Breast epithelium (tissue), 4 donors: ENCODE measurements at places on chromosomes 5 and 9. TPM values are rescaled to one million over a fixed set of nuclear protein-coding genes. Genes with fewer than 3 reads are reported as not detected.

PCDHAC1 gene
- 2.3 TPM for total RNA-seq

TEX48 gene
- not detected for total RNA-seq

SLU7 gene
- 77.0 TPM for total RNA-seq

F12 gene
- total RNA-seq, result 2.6 TPM

FAM78A gene
- 3.7 TPM for total RNA-seq

ARSI gene
- 1.3 TPM for total RNA-seq

- no peaks in the 10 kb centered on the region for H3K36me3 ChIP-seq
- H3K4me1 ChIP-seq, result no peaks in the 10 kb centered on the region
- H3K4me3 ChIP-seq, result no peak overlapping the region
These were observed 6.5 kb upstream of the RICTOR start for GRCh38 chr5:39080597-39081204.

DNA sequence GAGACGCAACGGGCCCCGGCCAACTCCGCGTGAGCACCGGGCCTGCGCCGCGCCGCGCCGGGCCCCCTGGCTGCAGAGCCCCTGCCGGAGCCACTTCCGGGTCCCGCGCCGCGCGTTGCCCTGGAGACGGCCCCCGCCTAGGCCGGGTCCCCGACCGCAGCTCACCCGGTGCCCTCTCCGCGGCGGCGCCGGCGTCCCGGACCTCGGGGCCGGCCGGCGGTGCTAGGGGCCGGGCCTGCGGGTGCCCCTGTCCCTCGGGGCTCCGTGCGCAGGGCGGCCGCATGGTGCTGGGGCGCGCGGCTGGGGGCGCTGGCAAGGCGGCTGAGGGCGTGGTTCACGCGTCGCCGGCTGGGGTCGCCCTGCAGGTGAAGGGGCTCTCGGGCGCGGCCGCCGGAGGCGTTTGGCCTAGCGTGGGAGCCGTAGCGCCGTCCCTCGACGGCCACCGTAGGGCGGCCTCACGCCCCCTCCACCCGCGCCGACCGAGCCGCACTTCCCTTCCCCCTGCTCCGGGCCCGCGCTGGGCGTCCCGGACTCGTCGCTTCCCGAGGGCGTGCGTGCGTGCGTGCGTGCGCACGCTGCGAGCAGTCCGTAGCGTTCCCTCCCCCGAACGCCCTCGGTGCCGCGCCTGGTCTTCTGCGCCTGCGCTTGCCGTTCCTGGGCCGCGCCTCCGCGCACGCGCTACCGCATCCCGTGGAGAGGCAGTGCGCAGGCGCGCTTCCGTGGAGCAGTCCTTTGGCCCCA, at the start of gene TMEM250:
Gene TMEM250 (minus strand): TSS at position 556 of the 741 bp plus-strand sequence. CDS start 1,975 bp downstream, outside the sequence.
- peak; percentile 89 for DNase-seq
- peaks cover 4% of the 10 kb centered on the region for H3K27me3 ChIP-seq
- H3K27ac ChIP-seq, result peak within 1 kb of the TSS; percentile 88

DNA sequence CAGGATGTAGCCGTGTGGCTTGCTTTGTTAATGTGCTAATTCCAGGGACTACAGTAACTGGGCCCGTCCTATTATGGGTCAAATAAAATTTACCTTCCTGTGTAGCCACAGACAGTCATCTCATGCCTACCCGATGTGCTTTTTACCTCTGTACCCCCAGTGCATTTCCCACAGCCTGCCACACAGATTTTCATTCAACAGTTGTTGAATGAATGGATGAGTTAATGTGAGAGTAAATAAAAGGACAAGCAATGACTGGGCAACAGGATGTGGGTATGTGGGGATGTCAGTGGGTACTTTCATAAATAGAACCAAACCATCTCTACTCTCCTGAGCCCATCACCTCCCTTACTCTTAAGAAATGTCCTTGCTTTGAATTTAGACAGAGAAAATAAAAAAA, 441.2 kb upstream of the ZNF462 start:
- no peaks in the 10 kb centered on the region for H3K4me1 ChIP-seq
- no peak for DNase-seq
- no peaks in the 10 kb centered on the region for H3K36me3 ChIP-seq
- H3K4me3 ChIP-seq, result no peak overlapping the region
- H3K27me3 ChIP-seq, result no peaks in the 10 kb centered on the region

DNA sequence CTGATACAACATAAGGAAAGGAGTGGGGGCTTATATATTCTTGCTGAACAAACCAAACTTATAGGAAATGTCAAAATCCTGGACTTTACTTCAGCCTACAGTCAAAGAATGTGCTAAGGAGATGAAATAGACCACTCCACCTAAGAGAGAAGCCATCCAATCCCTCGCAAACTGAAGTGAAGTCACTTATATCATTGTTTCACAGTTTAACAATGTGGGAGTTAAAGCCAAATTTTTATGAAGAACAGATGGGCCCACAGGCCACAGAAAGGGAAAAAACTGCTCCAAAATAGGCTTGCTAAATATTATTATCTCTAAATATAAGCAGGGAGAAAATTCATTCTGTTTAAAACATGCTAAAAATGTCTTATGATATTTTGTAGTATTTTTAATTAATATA, 233.3 kb downstream of the GAS1 start:
- H3K27ac ChIP-seq, result peak overlapping the region; percentile 45
- H3K36me3 ChIP-seq, result no peaks in the 10 kb centered on the region
- H3K4me1 ChIP-seq, result no peaks in the 10 kb centered on the region
- H3K4me3 ChIP-seq, result no peak overlapping the region
- no peak for DNase-seq

GRCh38 chr9:77013932-77014596, 5.4 kb upstream of the FOXB2 start:
- H3K27ac ChIP-seq, result no peak overlapping the region
- DNase-seq, result no peak
- H3K36me3 ChIP-seq, result no peaks in the 10 kb centered on the region

DNA sequence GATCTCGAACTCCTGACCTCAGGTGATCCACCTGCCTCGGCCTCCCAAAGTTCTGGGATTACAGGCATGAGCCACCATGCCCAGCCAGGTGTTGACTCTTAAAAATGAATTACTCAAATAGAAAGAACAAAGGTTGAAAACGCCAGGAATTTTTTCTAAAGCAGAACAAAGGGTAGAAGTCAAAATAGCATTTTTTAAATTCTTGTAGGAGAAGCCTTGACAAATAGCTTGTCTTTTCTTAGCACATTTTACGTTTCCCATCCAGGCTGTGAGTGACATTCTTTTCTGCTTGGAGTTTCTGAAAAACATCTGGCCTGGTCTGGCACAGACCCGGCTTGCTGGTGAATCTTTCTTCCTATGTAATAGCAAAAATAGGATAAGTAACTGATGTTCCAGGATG, 169.4 kb upstream of the ZNF462 start:
- no peak for DNase-seq
- no peaks in the 10 kb centered on the region for H3K4me1 ChIP-seq
- H3K4me3 ChIP-seq, result no peak overlapping the region
- no peak overlapping the region for H3K27ac ChIP-seq
- H3K36me3 ChIP-seq, result no peaks in the 10 kb centered on the region
- no peaks in the 10 kb centered on the region for H3K27me3 ChIP-seq

DNA sequence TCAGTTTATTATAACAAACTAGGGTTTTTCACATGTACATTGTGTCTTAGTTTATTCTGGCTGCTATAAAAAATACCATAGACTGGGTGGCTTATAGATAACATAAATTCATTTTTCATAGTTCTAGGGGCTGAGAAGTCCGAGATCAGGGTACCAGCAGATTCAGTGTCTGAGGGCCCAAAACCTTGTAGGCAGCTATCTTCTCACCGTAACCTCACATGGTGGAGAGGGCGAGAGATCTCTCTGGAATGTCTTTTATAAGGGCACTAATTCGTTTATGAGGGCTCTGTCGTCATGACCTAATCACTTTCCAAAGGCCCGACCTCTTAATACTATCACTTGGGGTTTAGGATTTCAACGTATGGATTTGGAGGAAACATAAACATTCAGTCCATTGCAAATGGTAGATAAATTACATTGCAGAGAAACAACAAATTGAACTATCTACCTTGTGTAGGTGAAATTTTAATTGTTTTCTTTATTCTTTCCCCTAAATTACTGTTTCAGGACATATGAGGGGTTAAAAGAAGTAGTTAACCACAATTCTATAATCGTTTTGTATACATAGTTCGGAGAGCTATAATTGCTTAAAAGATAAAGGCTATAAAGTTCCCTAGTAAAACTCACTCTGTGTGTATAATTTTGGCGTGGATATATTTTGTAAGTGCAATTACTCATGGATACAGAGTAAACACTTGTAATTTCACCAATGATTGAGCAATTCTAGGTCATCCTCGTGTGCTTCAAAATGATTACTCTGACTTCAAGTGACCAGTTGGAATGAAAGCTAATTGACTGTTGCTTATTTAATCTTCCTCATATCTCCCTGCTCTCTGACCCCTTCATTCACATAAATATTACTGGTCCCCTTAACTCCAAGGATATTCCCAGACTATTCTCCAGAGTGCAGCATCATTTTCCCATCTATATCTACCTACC, 247.5 kb upstream of the TMEM161B start:
- H3K4me3 ChIP-seq, result no peak overlapping the region
- no peaks in the 10 kb centered on the region for H3K4me1 ChIP-seq
- no peak for DNase-seq
- no peak overlapping the region for H3K27ac ChIP-seq
- no peaks in the 10 kb centered on the region for H3K27me3 ChIP-seq

GRCh38 chr9:37395663-37396062, 26.8 kb upstream of the GRHPR start:
- no peaks in the 10 kb centered on the region for H3K27me3 ChIP-seq
- H3K27ac ChIP-seq, result no peak overlapping the region
- no peak overlapping the region for H3K4me3 ChIP-seq
- no peaks in the 10 kb centered on the region for H3K4me1 ChIP-seq
- DNase-seq, result no peak

GRCh38 chr5:33641744-33642505, 201.2 kb downstream of the TARS1 start:
- H3K4me3 ChIP-seq, result no peak overlapping the region
- no peaks in the 10 kb centered on the region for H3K4me1 ChIP-seq
- DNase-seq, result no peak
- H3K36me3 ChIP-seq, result no peaks in the 10 kb centered on the region
- no peaks in the 10 kb centered on the region for H3K27me3 ChIP-seq
- peak overlapping the region; percentile 53 for H3K27ac ChIP-seq

GRCh38 chr5:10577371-10578292, 13.8 kb downstream of the ANKRD33B start:
- H3K27me3 ChIP-seq, result no peaks in the 10 kb centered on the region
- no peak overlapping the region for H3K4me3 ChIP-seq
- no peaks in the 10 kb centered on the region for H3K36me3 ChIP-seq
- DNase-seq, result no peak
- H3K4me1 ChIP-seq, result no peaks in the 10 kb centered on the region

DNA sequence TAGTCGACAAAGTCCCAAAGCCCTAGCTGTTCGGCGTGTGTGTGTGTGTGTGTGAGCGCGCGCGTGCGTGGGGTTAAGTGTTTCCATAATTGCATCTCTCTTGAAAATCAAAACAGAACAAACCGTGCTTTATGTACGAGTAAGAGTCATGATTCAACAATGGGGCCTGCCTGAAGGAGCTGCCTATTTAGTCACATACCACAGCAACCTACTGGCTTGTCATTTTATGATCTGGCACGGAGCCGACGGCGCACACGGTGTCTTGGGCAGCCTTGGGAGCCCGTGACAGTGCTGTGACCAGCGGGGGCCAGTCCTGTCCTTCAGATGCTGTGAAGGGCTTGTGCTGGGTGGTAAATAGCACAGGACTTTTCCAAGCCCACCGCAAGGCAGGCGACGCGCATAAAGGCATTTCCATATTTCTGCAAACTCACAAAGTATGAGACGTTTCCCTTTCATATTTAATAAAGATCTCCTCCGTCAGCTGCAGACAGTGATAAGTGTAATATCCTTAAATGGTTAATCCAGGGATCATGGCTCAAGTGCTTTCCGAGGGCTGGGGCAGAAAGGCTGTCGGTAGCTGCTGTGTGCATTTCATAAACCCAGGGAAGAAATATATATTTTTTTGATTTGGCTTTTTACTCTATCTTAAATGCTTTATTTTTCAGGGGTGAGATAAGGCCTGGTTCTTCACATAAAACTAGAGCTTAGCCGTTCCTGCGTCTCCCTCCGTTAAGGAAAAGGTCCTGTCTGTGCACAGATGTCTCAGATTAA, 270.2 kb upstream of the IRX1 start:
- no peaks in the 10 kb centered on the region for H3K36me3 ChIP-seq
- no peak overlapping the region for H3K4me3 ChIP-seq
- no peaks in the 10 kb centered on the region for H3K27me3 ChIP-seq
- no peak for DNase-seq

DNA sequence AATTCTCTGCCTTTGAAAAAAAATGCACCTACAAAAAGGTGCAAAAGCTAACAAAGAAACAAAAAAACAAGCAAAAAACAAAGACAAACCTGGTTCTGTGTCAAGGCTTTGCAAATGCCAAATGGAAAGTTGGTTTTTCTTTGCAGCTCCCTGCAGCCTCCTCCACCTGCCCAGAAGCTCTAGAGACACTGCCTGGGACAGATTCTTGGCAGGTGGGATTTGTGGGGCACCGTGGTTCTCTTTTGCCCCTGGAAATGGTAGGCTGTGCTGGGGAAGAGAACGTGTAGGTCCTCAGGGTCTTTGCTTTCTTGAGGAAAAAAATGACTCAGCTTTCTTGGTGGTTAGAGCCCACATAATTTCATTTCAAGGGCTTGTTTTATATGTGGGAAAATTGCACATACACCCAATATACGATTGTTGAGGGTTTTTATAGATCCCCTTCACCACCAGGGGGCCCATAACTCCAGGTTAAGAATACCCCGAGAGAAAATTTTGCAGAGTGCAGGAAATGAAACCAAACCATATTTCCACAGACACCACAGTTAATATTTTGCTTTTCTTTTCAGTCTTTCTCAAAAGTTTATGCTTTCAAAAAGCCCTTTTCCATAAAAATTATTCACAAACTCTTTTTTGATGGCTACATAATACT, 58.7 kb downstream of the NXNL2 start:
- H3K36me3 ChIP-seq, result no peaks in the 10 kb centered on the region
- H3K27me3 ChIP-seq, result no peaks in the 10 kb centered on the region
- no peak for DNase-seq
- no peak overlapping the region for H3K27ac ChIP-seq

DNA sequence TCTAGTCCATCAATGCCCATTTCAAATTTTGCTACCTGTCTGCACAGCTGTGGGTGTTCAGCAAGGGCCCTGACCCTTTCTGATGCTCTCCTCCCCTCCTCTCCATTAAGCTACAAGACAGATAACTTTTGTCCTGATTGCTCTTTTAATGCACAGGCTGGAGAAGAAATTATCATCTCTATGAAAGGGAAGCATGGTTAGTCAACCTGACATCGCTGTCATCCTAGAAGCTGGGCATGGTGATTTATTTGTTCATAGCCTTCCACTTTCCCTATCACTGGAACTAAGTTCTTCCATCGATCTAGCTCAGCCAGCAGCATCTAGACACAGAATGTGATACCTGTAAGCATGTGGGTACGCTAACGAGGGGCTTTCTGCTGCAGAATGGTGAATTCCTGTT, 50.1 kb downstream of the SLIT3 start:
- no peaks in the 10 kb centered on the region for H3K27me3 ChIP-seq
- H3K27ac ChIP-seq, result no peak overlapping the region
- no peaks in the 10 kb centered on the region for H3K4me1 ChIP-seq
- H3K4me3 ChIP-seq, result no peak overlapping the region
- DNase-seq, result no peak

GRCh38 chr5:155826611-155827507, 500.1 kb upstream of the SGCD start:
- no peaks in the 10 kb centered on the region for H3K27me3 ChIP-seq
- no peak overlapping the region for H3K27ac ChIP-seq
- no peak overlapping the region for H3K4me3 ChIP-seq
- DNase-seq, result no peak
- H3K36me3 ChIP-seq, result no peaks in the 10 kb centered on the region
- no peaks in the 10 kb centered on the region for H3K4me1 ChIP-seq
